Sigmoid colon (tissue), 7 donors: ENCODE measurements at places on chromosomes 16 and 17. TPM values are rescaled to one million over a fixed set of nuclear protein-coding genes. Genes with fewer than 3 reads are reported as not detected.
A peak's percentile ranks its signal among the peaks of the same experiment; 100 is the strongest.

DNA sequence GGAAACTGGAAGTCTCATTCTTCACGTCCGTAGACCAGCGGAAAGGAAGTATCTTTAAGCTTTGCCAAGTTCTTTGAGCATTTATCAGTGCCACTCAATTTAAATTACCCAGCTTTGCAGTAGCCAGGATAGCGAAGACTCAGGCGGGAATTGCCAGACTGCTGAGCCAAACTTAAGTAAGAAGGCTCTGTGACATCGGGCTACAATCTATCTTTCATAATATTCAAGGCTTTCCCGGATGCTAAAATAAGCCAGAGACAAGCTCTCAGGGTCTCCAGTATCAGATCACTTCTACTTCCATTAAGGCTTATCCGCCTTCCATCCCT is 436 bp upstream of the BRIP1 start:
- H3K36me3 ChIP-seq, result peaks cover 2% of the 10 kb centered on the region
- H3K4me1 ChIP-seq, result peaks cover 6% of the 10 kb centered on the region
- H3K27me3 ChIP-seq, result no peaks in the 10 kb centered on the region
- DNase-seq, result no peak
- H3K4me3 ChIP-seq, result peak overlapping the region; percentile 57

IL21R gene
- 0.28 TPM for total RNA-seq

AOC3 gene
- total RNA-seq, result 227 TPM

GCGR gene
- 1.1 TPM for total RNA-seq

- H3K27me3 ChIP-seq, result no peaks in the 10 kb centered on the region
- no peak overlapping the region for H3K4me3 ChIP-seq
- DNase-seq, result no peak
Observed at GRCh38 chr16:21103941-21104860, 46.4 kb downstream of the DNAH3 start.

DNA sequence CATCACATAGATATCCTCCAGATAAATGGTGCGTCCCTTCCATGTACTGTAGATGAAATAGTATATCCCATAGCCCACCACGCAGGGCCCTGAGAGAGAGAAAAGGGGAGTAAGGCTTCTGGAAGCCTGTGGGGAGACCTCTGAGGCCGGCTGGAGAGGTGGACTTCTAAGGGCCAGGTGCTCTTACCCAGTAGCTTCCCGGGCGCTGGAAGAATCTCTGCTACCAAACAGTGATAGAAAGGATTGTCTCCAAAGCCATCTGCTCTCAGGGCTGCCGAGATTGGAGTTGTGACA is 718 bp downstream of the SAT2 start:
- peak overlapping the region; percentile 97 for H3K27ac ChIP-seq
- H3K4me1 ChIP-seq, result no peaks in the 10 kb centered on the region
- no peaks in the 10 kb centered on the region for H3K27me3 ChIP-seq
- DNase-seq, result no peak

- no peak for DNase-seq
- H3K27ac ChIP-seq, result no peak overlapping the region
- H3K4me3 ChIP-seq, result no peak overlapping the region
- no peaks in the 10 kb centered on the region for H3K27me3 ChIP-seq
- no peaks in the 10 kb centered on the region for H3K4me1 ChIP-seq
Observed at GRCh38 chr17:33175562-33175961, 117.5 kb downstream of the ASIC2 start.
